ENCODE measurements at places on chromosomes 7 and 10. TPM values are rescaled to one million over a fixed set of nuclear protein-coding genes. Genes with fewer than 3 reads are reported as not detected.

The TAS2R5 gene
- 1.8 TPM for total RNA-seq

The CYP3A7 gene
- not detected for total RNA-seq

The HOXA13 gene
- total RNA-seq, result under 0.01 TPM

The ASIC3 gene
- total RNA-seq, result 0.15 TPM

The PILRA gene
- total RNA-seq, result 2.0 TPM

The NUTM2A gene
- total RNA-seq, result 0.35 TPM

The AGR3 gene
- total RNA-seq, result not detected

The LDB1 gene
- total RNA-seq, result 26.7 TPM

The SVIL gene
- total RNA-seq, result 202 TPM

The UBE2D1 gene
- 29.4 TPM for total RNA-seq

The FEZF1 gene
- not detected for total RNA-seq

The SLC26A4 gene
- 0.87 TPM for total RNA-seq

The NPFFR1 gene
- not detected for total RNA-seq

The CUTC gene
- total RNA-seq, result 25.1 TPM

The SORBS1 gene
- total RNA-seq, result 9.8 TPM

The CLRN3 gene
- total RNA-seq, result not detected
